ENCODE measurements at places on chromosomes 5 and 9.

DNA sequence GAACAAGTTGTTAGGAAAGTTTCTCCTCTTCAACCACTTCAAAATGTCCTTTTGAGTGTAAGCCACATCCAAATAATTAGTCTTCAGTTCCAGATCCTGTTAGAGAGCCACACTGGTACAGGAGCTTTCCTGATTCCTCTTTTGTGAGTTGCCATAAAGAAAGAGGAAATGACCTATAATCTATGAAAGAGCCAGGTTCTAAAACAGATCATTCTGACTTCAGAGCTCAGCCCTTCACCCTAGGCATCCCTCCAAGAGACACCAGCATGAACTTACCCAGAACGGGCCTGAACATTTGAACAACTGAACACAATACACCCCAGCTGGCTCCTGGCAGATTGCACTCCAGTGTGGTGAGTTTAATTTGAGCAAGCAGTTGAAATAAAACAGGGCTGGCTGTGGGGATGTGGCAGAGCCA, 25.7 kb downstream of the SLC1A1 start:
- no peak for DNase-seq

- DNase-seq = no peak
These were observed 64.6 kb upstream of the TAF11L2 start for GRCh38 chr5:17433406-17433805.

GRCh38 chr5:172830876-172831662, 3.0 kb upstream of the ERGIC1 start:
- peak; percentile 74 for DNase-seq

DNA sequence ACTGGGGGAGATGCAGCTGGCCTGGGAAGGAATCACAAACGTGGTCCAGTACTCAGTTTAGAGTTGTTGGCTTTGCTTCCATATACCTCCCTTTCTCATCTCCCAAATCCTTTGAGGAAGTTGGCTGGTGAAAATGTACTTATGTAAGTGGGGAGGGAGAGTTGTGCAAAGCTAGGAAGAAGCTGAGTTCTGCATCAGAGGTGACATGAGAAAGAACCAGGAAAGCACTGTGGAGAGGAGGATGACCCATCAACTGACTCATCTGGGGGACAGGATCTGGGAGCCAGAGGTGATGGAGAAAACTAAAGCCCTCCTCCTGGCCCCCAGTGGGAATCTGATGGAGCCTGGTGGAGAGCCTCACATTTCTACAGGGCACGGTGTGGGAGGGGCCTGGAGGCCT, 16.2 kb downstream of the KCNMB1 start:
- no peak for DNase-seq

DNA sequence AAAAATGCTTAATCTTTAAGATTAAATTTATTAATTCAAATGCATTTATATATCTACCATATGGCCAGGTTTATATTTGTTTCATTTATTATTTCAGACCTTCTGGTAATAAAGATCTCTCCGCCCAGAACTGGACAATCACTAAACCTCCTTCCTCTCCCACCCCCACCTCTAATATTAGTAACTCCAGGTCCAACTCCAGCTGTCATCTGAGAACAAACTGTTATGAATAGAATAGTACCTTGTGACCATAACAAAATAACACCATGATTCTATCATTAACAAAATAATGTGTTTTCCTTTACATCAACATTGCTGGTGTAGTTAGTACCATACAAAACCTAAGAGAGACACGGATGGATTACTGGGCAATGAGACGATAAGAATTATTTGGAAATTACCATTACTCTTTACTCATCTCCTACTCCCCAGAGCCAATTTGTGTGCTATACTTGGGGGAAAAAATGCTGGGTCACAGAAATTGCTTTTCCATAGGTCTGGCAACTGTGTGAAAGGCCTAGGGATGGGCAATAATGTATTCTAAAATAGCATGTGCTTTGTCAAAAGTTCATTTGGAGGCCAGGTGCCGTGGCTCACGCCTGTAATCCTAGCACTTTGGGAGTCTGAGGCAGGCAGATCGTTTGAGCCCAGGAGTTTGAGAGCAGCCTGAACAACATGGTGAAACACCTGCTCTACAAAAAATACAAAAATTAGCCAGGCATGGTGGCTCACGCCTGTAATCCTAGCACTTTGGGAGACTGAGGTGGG, 186.1 kb downstream of the ENC1 start:
- DNase-seq = no peak

GRCh38 chr9:214648-215493, at the start of gene DOCK8:
DOCK8 (plus strand) TSS chr9:214865; CDS start chr9:214977, 112 bp downstream.
- peak; percentile 2 for DNase-seq

DNA sequence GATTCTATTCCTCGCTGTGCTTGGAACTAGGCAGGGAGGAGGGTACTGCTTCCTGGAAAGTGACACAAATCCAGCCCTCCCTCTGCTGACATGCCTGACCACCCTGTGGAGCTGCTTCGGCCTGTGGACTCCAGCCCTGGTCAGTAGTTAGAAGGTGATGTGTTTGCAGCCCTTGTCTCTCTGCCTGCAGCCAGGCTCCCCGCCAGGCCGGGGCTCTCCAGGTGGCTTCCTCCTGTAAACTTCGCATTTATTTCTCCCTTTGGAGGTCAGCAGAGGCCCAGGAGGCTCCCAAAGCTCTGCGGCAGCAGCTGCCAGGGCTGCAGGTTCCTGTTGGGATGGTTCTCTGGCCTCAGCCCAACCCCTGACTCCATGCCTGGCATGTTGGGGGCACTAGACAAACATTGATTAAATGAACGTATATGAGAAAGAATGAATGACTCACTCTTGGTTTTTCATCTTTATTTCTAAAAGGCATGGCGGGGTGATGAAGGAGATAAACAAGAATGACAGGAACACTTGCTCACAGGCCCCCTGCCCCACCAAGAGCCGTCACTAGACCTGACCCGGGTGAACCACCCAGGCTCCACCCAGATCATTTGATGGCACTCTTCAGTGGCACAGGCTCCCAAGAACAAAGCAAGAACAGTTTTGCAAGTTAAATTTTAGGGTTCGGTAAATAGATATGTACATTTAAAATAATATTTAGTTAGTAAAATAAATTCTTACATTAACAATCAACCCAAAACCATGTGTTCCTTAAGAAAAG, 8.4 kb upstream of the IRX2 start:
- no peak for DNase-seq

GRCh38 chr5:32297181-32298058, 15.3 kb downstream of the MTMR12 start:
- peak; percentile 8 for DNase-seq

DNA sequence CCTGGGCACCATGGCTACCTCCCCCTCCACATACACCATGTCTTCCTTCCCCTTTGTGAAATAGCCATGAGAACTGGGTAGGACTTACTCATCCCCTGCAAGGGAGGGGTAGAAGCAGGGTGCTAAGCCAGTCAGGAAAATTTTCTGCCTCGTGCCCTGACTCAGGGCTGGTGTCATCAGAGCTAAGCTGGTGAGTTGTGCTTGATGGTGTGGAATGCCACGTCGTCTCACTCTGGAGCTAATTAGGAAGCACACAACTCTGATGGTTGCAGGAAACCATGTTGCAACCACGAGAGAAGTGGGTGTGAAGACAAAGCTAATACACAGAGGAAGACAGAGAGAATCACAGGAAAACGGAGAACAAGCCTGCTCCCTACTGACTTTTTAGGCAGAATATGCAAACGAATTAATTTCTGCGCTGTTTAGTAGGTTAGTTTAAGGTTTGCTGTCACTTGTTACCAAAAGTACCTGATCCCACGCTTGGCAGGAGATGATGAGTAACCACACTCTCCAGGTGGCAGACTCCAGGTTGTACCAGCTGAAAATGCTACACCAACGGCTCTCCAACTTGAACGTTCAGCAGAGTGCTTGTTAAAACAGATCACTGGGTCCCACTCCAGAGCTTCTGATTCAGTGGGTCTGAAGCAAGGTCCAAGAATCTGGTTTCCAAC, 54.5 kb downstream of the STK10 start:
- peak; percentile 92 for DNase-seq

DNA sequence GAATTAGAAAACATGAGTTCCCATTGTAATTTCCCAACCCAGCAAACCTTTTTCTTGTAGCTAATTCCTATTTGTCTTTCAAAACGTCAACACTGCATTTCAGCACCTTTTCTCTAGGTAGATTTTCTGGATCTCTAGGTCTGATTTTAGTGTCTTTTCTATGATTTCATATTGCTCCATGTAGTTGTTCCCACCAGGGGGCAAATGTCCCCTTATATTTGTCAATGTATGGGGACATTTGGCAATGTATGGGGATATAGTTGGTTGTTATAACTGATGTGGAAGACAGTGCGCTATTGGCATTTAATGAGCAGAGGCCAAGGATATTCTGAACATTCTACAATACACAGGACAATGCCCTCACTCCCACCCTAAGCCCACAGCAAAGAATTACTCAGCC, 273.9 kb upstream of the ADRA1B start:
- DNase-seq = no peak

GRCh38 chr9:18260521-18260920, 213.4 kb upstream of the ADAMTSL1 start:
- peak; percentile 82 for DNase-seq

- no peak for DNase-seq
These were observed 73.5 kb downstream of the TRIM36 start for GRCh38 chr5:115096034-115096769.

GRCh38 chr9:88810826-88811225, 180.4 kb upstream of the S1PR3 start:
- no peak for DNase-seq

- DNase-seq = peak; percentile 47
These were observed 15.0 kb upstream of the PFDN1 start for GRCh38 chr5:140317859-140318258.

GRCh38 chr5:74765201-74765600, 1.7 kb downstream of the GFM2 start:
- DNase-seq = no peak

DNA sequence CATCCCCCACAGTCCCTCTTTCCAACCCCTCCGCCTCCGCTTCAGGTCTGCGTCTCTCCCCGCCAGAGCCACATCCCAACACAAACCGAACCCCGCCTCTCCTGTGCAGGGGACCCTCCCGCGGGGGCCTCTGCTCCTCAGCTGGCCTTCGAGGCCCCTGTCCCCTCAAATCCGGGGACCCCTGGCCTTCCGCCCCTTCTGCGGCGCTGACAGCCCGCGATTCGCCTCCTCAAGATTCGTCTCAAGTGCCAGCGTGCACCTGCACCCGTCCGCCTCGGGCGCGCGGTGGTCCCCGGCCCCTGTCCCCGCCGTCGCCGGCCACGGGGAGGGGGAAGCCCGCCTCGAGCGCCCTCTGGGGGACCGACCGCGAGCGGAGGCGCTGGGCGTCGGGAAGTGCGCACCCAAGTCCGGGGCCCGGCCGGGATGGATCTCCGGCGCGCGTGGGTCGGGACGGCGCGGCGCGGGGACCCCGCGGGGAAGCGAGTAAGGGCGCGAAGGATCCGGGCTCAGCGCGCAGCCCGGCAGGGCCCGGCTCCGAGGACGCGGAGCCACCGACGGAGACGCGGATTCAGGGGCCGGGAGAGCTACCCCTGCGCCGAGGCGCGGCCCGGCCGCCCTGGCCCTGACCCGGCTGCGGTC, 623 bp downstream of the FLT4 start:
- DNase-seq = no peak

- DNase-seq = no peak
These were observed 370.5 kb downstream of the PTPRD start for GRCh38 chr9:10242255-10242654.

GRCh38 chr5:95668216-95668615, 14.6 kb downstream of the SPATA9 start:
- peak; percentile 67 for DNase-seq

DNA sequence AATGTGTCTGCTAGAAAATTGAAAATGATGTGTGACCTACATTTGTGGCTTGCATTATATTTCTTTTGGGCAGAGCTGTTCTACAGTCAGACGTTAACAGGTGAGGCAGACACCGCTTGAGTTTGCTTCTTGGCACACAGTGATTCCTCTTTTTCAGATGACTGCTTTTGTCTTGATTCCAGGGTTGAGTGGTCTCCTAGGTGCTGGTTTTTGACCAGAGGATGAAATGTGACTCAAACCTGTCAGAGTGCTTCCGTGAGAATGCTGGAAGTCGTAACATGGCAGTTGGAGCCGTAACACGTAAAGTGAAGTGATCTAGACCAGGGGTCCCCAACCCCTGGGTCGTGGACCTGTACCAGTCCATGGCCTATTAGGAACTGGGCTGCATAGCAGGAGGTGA, 28.3 kb upstream of the NDFIP1 start:
- no peak for DNase-seq

- DNase-seq = peak; percentile 78
These were observed 33.8 kb downstream of the ERP44 start for GRCh38 chr9:100064872-100065581.

DNA sequence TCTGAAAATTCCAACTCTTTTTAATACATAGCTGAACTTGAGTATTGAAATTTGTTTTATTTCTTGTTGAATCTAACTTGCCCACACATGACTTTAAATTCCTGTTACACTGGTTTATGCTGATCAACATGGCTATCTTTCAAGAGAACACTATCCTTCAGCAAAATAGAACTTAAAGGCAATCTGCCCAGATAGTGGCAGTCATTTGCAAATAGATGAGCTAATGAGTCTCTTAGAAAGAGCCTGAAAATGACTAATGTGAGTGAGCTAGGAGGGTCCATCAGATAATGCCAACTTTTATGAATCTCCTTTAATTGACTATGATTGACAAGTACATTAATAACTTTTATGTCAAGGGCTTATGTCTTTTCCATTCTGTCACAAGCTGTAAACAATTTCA, 1360.8 kb upstream of the C9orf72 start:
- DNase-seq = no peak

- peak; percentile 35 for DNase-seq
These were observed 192.1 kb downstream of the TSSK1B start for GRCh38 chr5:113242481-113243348.

DNA sequence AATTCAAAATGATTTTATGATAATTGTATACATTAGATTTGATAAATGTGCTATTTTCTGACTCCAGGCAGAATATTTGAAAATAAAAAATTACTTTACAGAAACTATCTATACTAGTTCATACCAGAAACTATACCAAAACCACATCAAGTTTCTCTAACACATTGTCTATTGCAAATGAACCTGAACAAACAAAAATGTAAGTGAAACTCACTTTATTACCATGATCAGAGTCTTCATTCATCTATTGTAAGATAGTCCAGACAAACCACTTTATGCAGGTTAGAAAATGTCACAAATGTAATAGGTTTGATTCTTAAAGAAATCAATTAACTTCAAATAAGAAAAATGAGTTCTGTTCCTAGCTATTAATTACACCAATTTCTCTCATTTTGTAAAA, 99.4 kb downstream of the OXCT1 start:
- no peak for DNase-seq

- DNase-seq = no peak
These were observed 25.5 kb downstream of the HK3 start for GRCh38 chr5:176873541-176874172.

DNA sequence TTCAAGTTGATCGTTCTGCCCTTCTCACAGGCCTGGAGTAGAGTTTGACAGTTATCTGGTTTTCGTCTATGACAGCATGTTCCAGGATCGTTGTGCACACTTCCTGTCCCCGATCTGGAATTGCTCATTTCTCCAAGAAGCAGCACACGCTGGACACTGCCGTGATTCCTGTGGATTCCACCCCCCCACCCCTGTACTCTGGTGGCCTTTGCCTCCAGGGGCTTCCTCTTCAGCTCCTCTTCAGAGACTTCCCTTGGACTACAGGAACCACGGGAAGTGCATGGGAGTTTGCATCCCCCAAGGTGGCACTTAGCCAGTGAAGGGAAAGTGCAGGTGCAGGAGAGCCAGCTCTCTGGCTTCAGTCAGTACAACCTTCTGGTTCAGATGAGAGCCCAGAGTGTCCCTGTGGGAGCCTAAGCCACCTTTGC, 160.7 kb downstream of the CACNA1B start:
- no peak for DNase-seq

GRCh38 chr9:3700772-3701171, 175.0 kb upstream of the RFX3 start:
- DNase-seq = no peak

- DNase-seq = peak; percentile 12
These were observed 231.4 kb upstream of the TUT7 start for GRCh38 chr9:86585422-86586143.

Measured in fibroblast of upper back skin (primary cell).